ENCODE measurements at places on chromosomes 2 and 18.

DNA sequence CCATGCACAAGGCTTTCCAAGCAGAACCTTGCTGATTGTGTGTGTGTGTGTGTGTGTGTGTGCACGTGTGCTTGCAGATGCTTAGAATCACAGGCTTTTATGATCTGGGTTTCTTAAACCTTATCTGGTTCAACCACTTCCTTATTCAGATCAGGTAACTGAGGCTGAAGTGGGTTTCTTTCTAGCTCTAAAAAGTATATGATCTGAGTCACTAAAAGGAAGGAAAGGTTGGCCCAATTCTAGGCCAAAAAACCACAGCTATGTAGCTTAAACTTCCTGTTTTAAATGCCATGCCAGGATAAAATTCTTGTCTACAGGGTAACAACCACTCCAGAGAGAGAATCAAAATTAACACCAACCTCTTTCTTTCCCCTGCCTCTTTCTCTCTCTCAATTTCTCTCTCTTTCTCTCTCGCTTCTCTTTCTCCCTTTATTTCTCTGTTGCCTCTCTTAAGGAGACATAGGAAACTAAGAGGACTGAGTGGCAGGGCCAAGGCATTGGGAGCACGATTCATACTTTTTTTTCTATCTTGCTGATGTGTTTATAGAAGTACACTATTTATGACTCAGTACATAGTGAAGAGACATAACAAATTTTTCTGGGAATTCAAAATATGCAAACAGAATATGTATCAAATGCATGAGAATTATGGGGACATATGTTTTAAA, 140.3 kb downstream of the TRIB2 start:
- no peak for DNase-seq

- DNase-seq, result no peak
These were observed 746.1 kb downstream of the LRP1B start for GRCh38 chr2:141384676-141385075.

- no peak for DNase-seq
These were observed 5.0 kb downstream of the EMILIN2 start for GRCh38 chr18:2851771-2852170.

DNA sequence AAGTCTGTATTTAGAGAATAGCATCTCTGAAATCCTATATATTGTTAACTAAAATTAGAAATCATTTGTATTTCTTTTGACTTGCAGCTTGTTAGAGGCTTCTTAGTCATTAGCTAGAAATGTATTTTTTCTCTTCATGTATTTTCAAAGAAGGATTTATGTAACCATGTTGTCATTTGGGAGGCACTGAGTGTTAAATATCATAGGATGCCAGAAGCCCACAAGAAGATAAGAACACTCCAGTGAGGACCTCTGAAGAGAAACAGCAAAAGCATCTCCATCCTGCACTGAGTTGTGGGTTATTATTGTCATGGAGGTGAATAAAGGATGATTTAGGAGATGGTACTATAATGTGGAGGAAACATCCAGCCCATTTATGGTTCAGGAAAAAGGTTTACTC, 93.5 kb downstream of the UBE2E3 start:
- DNase-seq, result no peak

- DNase-seq, result no peak
These were observed 229.9 kb upstream of the CRIM1 start for GRCh38 chr2:36125702-36126101.

DNA sequence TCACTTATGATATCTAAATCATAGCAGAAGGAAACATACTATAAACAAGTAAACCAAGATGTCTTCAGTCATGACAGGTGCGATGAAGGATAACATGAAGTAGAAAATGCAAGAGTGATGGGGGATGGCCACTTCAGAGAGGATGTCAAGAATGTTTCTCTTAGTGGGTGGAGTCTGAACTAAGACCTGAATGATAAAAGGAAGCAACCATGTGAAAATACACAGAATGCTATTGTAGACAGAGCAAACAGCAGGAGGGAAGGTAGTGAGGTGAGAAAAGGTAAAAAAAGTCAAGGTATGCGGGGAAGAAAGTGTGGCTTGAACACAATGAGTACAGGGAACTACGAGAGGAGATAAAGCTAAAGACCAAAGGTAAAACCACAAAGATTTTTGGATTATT, 341.6 kb downstream of the FBXO15 start:
- DNase-seq, result no peak

DNA sequence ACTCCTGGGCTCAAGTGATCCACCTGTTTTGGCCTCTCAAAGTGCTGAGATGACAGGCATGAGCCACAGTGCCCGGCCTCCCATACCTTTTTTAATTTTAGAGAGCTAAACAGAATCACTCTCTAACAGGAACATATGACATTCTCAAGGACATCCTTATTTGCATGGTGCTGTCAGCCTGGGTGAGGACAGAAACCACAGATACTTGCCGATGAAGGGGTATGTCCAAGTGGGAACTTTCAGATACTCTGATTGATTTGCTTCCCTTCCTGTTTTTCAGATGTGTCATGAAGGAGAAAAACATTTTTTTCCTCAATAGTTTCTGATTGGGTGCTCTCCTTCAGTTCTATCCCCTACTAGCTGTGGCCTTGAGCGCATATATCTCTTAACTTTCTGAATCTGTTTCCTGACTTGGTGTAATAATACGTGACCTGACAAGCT, 49.6 kb downstream of the MYO3B start:
- DNase-seq, result no peak

GRCh38 chr2:196200557-196200956, 29.2 kb upstream of the STK17B start:
- DNase-seq, result no peak

DNA sequence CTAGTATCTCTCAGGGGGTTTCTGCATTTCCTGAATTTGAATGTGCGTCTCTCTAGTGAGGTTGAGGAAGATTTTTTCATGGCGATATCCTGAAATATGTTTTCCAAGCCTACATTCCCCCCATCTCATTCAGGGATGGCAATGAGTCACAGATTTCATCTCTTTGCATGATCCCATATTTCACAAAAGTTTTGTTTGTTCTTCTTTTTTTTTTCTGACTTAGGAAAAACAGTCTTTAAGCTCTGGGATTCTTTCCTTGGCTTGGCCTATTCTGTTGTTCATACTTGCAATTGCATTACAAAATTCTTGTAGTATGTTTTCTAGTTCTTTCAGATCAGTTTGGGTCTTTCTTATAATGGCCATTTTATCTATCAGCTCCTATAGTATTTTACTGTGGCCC, 136.5 kb downstream of the DSEL start:
- no peak for DNase-seq

- DNase-seq, result no peak
These were observed 6.8 kb downstream of the CYB5A start for GRCh38 chr18:74284980-74285355.

DNA sequence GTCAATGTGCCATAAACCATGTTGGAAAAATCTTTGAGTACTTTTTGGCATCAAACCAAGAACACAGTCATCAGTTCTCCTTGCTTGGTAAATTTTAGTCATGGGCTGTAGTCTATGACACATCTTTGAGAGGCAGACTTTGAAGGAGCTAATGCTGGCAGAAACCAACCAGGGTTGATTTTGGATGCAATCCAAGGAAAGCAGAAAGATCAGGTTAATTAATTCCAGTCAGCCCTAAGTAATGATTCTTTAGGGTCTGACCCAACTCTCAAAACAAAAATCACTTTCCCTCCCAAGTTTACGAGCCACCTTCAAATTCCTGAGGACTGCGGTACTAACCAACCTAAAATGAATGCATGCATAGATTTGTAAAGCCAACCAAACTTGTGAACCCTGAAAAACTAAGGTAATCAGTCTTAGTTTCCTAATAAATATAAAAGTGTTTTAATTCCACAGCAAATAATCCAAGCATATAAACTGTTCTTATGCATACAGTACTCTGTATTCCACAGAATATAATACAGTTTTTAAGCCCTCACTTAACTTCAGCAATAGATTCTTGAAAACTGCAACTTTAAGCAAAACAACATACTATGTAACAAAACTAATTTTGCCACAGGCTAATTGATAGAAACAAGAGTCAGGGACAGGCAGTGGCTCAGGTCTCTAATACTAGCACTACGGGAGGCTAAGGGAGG, 22.0 kb downstream of the AP1S3 start:
- peak; percentile 15 for DNase-seq

GRCh38 chr2:43217228-43218154, 8.9 kb downstream of the ZFP36L2 start:
- peak; percentile 61 for DNase-seq

- DNase-seq, result no peak
These were observed 17.4 kb upstream of the NEMP2 start for GRCh38 chr2:190551928-190552327.

- DNase-seq, result no peak
These were observed 67.8 kb upstream of the PARD3B start for GRCh38 chr2:204477358-204477950.

DNA sequence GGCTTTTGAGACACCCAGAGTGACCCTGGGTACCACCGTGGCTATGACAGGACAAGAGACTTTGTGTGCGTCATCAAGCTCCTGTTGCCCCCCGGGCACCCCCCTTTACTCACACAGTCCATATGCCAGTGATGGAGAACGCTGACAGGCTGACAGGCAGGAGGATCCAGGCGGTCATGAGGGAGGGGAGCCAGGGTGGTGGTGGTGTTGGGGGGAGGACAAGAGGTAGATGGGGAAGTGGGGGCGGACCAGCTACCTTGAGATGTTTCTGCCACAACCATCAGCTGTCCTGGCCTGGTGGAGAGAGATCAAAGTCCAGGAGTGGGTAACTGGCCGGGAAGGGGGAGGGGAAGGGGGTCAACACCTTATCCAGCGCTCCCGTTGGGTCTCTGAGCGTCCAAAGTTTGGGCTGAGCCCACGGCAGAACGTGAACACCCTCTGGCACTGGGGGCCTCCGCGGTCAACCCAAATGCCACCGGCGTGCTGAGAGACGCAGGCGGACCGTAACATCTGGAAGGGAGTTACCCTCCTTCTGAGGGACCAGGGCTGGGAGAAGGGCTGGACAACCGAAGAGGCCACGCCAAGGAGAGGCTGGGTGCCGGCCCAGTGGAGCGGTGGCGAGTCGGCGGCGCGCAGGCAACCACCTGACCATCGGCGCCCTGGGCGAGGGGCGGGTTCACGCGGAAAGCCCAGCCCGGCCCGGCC, 575 bp downstream of the TMEM150A start:
- no peak for DNase-seq

DNA sequence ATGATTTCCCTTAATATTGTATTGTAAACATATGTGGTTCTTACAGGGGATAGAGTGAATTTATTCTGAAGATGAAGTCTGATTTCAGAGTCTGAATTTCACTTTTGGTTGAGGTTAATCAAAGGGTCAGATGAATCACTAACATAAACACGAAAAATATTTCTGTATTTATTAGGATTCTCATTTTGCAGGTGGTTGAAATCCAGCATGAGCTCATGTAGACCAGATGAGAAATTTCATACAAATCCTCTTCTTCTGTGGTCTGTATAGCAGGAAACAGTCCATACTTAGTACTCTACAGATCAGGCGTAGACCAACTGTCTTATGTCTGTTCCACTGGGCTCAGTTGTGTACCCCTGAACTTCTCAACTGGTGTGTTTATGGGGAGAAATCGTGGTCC, 157.8 kb downstream of the BABAM2 start:
- DNase-seq, result no peak

GRCh38 chr18:13446610-13447461, 228.3 kb downstream of the LDLRAD4 start:
- DNase-seq, result peak; percentile 86

Measured in COR-L47 (cell line).